ENCODE measurements at places on chromosomes 6 and 20.
A peak's percentile ranks its signal among the peaks of the same experiment; 100 is the strongest.

GRCh38 chr6:26088344-26088743 is 1.1 kb downstream of the HFE start:
- no peak for DNase-seq

GRCh38 chr6:129133770-129134192 is 250.8 kb downstream of the LAMA2 start:
- DNase-seq = no peak

DNA sequence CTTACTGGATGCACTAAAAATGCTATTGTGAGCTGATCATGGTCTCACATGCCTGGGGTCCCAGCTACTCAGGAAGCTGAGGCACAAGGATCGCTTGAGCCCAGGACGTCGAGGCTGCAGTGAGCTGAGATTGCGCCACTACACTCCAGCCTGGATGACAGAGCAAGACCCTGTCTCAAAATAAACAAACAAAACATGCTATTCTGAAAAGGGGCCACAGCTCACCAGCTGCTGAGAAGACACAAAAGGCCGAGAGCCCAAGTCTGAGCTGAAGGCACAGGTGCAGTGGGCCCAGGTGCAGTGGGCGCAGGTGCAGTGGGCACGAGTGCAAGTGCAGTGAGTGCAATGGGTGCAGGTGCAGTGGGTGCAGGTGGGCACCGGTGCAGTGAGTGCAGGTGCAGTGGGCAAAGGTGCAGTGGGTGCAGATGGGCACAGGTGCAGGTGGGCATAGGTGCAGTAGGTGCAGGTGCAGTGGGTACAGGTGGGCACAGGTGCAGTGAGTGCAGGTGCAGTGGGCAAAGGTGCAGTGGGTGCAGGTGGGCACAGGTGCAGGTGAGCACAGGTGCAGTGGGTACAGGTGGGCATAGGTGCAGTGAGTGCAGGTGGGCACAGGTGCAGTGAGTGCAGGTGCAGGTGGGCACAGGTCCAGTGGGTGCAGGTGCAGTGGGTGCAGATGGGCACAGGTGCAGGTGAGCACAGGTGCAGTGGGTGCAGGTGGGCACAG is 16.0 kb downstream of the ZBTB46 start:
- DNase-seq = no peak

GRCh38 chr20:3068986-3069900 is 2.2 kb upstream of the OXT start:
- no peak for DNase-seq

GRCh38 chr20:312067-312466 is 13.3 kb upstream of the SOX12 start:
- DNase-seq = no peak

GRCh38 chr6:55963301-55963700 is 87.9 kb upstream of the BMP5 start:
- DNase-seq = no peak

DNA sequence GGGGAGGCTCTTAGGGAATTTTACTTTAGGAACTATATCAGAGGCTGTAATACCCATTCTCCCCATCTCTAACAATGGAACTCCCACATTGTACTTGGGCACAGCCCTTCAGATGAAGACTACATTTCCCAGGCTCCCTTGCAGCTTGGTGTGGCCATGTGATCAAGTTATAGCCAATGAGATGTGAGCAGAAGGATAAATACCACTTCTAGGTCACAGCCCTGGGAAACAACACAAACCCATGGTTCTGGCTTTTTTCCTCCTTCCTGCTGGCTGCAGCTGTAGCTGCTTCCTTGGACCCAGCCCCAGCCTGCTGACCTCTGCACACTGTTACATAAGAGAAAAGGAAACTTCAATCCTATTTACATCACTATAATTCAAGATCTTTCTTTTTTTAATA is 445.9 kb upstream of the JARID2 start:
- no peak for DNase-seq

DNA sequence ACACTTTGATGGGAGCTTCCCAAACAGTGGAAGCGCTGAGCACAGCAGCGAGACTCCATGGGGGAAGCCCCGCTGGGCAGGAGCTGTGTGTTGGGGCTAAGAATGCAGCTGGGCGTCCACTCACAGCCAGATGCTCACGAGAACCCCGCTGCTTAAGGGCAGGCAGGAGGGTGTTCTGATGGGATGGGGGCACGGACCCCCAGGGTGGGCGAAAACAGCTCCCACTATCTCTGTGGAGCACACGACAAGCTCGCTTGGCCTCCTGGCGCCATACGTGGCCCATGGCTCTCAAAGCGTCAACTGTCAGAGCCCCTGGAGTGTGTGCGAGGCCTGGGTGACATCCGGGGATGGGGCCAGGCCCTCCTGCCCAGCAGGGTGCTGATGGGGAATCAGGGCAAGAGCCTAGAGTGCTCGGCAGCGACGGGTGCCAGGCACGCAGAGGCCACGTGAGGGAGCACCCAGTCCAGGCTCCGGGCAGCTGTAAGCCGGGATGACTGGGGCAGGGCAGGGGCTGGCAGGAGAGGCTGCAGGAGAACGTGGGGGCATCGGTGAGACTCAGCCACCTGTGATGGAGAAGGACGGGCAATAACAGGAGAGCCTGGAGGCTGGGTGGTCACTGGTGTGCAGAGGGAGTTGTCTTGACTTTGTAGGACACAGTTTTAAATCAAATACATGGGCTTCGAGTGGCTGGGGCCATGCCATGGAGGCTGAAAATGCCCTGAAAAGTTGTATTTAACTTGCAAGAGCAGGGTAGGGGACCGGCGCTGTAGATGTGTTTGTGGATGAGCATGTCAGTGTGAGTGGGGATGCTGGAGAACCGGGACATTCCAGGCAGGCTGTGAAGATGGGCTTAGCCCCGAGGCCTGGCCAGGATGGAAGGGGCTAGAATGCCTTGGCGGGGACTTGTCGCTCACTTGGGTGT is 27.3 kb downstream of the PYGB start:
- no peak for DNase-seq

- DNase-seq = no peak
These were observed 128.6 kb upstream of the BACH2 start for GRCh38 chr6:90425161-90425641.

DNA sequence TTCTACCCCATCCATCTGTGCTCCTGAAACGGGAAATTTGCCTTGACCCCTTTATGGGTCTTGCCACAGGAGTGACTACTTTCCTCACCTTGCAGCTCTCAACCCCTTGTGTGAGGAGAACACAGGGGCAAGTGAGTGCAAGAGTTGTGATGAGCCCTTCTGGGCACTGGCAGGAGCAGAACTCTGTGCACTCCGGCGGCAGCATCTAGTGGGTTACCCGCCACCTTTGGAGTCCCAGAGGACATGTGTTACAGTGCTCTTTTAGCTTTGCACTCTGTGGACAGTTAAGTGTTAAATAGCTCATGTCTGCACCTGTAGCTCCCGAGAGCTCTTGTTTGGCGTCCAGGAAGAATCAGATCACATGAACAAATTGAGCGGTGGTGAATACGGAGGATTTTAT is 940.2 kb downstream of the GRIK2 start:
- no peak for DNase-seq

DNA sequence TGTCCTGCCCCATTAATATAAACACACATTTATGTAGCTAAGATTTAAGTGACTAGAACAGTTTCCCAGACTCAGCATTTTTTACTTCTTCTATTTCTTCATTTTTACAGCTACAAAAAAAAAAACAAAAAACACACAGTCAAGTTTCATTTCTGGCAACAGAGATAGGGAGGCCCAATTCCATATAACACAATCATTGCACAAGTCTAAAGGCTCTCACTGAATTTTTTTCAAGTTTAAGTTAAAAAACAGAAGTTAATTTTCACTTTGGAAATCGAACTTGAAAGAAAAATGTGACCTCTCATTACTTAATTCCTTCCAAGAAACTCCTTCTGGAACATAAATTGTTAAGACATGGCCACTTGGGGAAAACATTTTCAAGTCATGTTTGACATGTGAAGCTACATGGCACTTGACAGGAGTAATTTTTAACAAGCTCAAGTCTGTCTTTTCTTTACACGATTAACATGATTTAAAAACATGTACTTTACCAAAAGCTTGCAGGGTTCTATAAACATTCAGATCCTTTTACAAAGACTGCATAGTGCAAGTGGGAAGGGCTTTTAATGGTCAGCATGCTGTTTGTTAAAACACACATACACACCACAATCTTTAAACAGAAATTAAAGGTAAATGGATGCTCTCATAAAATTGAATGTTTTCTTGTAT is 100.1 kb upstream of the CCDC28A start:
- no peak for DNase-seq

GRCh38 chr6:89144354-89144906 is 1.4 kb upstream of the PM20D2 start:
- no peak for DNase-seq

DNA sequence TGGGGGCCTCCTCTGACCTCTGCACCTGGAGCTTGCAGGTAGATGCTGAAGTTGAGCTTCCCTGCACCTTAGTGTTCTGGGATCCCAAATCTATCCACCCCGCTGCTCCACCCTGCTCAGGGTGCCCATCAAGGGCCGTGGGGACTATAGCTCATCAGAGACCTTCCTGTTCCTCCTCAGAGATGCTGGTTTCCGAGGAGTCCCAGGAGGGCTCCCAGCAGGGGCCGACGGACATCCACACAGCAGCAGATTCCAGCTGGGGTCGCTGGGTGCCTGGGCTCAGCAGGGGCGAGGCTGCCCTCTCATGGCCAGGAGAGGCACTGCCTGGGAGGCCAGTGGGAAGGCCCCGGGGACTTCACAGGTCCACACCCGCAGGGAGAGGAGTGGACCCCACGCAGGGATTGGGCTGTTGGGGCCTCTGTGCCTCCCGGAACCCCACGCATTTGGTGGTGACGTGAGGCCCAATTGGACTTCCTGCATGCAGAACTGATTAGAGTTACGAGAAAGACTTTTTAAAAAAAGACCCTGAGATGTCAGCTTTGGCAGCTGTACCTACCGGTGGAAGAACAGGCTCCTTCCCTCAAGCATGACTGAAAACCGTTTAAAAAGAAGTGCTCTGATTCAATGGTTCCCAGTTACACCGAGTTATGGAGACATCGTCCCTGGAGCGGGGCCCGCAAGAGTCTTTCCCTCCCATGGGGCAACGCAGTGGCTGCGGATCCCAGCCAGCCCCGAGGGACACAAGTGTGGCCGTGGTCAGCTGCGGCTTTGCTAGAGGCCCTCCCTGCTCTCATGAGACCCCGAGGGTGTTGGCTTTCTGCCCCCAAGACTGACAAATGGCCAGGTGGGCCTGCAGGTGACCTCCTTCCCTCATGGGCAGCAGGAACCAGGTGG is 25.3 kb upstream of the SLCO4A1 start:
- DNase-seq = peak; percentile 79

DNA sequence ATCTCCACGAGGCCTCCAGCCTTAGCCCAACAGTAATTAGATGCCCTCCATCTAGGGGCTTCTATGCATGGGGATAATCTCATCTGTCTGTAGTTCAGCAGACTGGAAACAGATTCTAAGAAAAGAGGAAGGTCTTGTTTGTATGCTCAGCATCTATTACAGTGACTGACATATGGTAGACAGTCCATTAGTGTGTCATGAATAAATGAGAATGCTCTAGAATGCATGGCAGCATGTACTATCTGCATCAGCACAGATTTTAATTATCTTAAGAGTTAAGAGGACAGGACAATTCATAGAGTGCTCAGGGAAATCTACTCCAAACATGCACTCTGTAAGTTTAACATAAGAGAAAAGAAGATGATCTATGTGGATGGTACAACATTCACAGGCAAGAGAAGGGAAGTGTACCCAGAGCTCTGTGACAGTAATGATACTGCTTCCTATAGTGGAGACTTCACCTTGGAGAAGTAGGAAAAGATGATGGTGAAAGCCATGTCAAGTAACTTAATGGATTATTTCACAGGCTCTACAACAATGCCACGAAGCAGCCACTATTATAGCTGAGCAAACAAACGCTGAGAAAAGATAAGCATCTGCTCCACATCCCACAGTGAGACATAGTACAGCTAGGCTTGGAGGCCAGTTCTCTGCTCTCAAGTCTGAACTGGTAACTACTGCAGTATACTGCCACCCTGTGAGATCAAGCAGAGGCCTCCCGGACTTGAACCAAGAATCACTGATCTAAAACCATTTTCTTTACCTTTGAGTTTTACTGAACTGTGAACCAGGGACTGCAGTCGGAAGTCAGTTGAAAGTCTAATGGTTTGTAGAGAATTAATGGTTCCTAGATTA is 309.2 kb upstream of the SPTLC3 start:
- no peak for DNase-seq

- no peak for DNase-seq
These were observed 769.9 kb downstream of the QKI start for GRCh38 chr6:164184410-164184809.

DNA sequence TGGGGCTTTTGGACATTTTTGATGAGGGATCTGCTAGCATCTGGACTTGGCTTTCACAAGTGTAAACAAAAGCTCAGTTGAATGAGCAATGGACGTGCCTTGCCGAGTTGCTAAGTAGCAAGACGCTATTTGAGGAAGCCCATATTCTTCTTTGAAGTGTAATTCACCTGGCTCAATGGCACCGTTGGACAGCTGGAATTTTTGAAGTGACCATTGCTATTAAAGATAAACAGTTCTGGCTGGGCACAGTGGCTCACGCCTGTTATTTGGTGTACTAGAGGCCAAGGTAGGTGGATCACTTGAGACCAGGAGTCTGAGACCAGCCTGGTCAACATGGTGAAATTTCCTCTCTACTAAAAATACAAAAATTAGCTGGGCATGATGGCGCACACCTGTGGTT is 88.8 kb upstream of the SOX4 start:
- no peak for DNase-seq

GRCh38 chr6:41352907-41353306 is 17.5 kb downstream of the NCR2 start:
- no peak for DNase-seq

- DNase-seq = no peak
These were observed 290.7 kb downstream of the PHF3 start for GRCh38 chr6:63926258-63926780.

DNA sequence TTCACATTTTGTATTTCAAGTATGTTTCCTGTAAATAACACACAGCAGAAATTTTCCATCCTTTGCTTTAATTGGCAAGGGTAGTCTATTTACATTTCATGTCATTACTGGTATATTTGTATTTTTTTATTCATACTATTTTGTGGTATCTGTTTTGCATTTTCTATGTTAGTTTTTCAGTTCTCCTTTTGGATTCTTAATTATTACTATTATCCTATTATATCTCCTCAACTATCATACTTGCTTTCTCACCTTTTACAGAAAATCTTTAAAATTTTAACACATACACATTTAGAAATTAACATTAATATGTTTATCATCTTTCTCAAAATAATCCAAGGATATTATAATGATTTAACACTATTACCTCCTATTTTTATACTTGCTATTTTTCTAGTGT is 918.3 kb upstream of the MAP3K7 start:
- DNase-seq = no peak

DNA sequence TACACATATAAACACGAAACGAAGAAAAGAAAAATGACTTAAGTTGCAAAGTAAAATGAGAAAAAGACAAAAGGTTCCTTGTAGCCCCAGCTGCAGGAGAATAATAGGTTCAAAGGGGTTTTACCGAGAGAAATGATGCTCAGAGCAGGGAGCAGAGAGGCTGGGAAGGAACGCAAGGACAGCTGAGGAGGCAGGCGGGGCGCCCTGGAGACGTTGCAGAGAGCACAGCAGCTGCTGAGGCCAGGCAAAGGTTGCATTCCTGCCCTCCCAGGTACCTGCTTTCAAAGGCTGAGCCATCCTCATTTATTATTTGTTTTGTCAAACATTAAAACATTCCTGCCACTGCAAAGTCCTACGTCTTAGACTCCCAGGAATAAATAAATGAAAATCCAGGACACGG is 16.2 kb upstream of the VAPB start:
- DNase-seq = no peak

- DNase-seq = no peak
These were observed 4.8 kb downstream of the SOX18 start for GRCh38 chr20:64044484-64045247.

- no peak for DNase-seq
These were observed 728.8 kb downstream of the TENT5A start for GRCh38 chr6:81023709-81024108.
